ENCODE measurements at places on chromosomes 3 and 15.

DNA sequence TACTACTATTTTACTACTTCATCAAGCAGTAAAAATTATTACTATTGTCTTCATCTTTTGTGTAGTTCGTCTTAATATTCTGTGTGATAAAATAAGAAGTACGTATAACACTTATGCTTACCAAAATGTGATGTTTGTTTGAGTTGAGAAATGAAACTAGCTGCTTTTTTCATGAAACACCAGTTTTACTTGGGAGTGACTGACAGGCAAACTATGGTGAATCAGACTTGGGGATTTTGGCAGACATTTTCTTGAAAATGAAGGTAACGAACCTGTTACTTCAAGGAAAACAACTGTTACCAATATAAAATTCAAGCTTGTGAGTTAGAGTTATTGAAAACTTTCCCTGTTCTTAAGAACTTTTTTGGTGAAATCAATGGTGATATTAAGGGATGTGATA lies 10.3 kb downstream of the U2SURP start:
- no peak for DNase-seq

DNA sequence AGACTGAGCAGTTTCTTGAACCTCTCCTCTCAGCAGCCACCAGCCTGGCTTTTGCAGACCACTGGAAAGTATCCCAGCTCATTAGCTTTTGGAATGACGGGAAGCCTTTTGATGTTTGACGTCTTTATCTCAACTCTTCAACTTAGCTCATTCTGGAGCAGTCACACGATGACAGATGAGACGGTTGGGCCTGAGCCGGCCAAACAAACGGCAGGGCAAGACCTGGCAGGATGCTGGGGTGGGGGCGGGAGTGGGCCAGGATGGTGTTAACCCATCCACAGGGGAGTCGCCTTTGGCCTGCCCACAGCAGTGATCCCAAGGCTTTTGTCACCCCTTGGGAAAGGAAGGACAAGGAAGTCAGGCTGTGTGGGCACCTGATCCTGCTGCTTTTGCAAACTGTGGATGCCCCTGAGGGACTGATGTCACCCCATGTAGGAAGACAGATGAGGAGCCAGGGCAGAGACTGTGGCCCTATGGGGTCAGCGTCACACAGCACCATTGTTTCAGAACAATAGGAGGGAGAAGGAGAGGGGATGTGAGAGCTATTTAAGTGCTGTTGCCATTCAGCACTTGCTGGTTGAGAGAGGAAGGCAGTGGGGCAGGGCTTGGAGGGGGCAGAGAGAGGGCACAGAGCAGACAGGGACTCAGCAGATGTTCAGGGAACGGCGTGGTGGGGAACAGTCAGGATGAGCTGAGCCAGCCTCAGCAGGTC lies 121.9 kb upstream of the CTDSPL start:
- DNase-seq: no peak

- no peak for DNase-seq
These were observed 451 bp downstream of the ONECUT1 start for GRCh38 chr15:52789601-52790168.

DNA sequence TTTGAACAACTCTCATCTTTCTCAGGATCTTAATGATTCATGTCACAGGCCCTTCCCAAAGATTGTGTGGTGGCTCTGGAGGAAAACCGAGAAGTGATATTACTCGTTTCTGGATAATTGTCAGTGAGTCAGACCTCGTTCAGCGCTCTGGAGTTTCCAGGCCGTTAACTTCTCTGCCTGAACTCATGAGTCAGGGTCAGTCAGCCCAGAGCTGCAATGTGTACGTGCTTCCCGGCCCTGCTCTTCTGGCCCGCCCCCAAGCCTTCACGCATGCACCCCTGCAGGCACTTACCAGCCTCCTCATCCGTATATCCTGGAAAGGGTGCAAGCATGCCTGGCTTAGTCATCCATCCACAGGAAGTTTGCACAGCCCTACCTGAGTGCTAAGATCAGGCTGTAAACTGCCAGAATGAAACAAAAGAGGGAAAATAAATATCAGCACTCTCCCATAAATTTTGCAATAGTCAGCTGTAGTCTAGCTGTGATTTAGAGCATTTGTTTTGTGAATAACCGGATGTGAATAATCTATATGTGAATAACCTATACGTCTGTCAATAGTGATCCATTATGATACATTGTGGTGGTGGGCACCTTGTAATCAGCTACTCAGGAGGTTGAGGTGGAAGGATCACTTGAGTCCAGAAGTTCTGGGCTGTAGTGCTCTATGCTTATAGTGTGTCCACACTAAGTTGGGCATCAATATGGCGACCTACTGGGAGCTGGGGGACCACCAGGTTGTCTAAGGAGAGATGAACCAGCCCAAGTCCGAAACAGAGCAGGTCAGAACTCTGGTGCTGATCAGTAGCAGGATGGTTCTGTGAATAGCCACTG lies 35.3 kb upstream of the SEMA4B start:
- no peak for DNase-seq

DNA sequence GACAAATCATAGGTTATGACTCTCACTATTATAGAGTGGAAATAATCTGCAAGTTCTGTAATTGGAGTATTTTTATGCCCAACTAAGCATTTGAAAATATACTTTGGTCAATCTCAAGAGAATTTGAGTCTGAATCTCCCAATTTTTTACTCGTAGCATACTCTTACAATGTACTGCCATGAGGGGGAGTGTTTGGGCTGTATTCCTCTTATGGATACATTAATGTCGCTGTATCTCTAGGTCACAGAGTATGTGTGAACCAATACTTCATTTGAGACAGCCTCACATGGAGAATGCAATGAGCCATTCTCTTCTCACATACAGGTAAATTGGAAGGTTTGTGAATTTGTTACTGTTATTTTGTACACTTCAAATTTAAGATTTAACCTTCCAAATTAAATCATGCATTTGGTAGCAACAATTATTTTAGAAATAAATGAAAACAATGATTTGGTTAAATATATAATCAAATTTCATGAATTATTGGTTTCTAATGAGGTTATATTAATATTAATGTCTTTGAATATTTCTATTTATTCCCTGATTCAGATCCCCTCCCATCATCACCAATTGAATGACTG lies 5.5 kb upstream of the CD200 start:
- peak; percentile 64 for DNase-seq

DNA sequence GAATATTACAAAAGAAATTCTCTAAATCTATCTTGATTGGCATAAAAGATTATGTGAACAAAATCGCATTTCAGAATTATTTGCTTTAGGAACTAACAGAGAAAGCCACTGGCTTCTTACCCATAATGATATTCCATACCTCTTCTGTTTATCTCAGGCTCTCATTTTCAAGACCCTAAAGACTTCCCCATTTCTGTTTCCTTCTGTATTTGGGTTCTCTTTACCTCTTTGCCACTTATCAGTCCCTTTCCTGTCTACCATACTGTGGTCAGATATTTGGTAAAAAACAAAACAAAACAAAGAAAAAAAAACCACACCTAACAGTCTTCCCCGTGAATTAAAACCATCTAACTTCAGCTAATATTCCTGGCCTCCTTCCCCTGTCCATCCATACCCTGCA lies 108.5 kb downstream of the LRRC28 start:
- DNase-seq: no peak

DNA sequence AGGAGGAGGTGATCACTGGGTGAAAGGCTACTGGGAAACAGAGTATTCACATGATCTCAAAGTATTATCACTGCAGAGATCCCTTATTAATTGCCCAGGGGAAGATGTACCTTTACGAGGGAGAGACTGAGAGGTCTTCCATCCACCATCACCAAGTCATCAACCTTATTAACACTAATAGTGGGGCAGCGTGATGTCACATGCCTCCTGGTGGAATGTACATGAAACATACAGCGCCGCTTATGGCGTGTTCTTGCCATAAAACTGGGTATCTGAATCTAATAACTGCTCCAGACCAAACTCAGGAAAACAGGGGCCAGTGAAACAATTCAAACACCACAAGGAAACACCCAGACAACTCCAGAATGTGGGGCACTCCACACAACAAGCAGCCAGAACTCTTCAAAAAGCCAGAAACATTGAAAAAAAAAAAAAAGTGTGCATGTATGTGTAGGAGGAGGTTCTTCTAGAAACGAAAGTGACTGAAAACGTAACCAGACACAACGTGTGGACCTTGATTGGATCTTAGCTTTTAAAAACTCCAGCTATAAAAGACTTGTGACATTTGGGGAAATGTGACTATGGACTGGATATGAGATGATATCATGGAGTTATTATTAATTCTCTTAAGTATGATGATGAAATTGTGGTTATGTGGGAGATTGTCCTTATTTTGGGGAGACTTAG lies 4.6 kb downstream of the STIMATE start:
- DNase-seq: peak; percentile 46

GRCh38 chr15:29670998-29671981 lies 151.0 kb downstream of the TJP1 start:
- DNase-seq: no peak

GRCh38 chr15:94526071-94526689 lies 294.8 kb downstream of the MCTP2 start:
- DNase-seq: no peak

GRCh38 chr15:52308446-52309153 lies 13.0 kb upstream of the MYO5C start:
- no peak for DNase-seq

GRCh38 chr3:15385901-15386653 lies 41.3 kb downstream of the METTL6 start:
- no peak for DNase-seq

DNA sequence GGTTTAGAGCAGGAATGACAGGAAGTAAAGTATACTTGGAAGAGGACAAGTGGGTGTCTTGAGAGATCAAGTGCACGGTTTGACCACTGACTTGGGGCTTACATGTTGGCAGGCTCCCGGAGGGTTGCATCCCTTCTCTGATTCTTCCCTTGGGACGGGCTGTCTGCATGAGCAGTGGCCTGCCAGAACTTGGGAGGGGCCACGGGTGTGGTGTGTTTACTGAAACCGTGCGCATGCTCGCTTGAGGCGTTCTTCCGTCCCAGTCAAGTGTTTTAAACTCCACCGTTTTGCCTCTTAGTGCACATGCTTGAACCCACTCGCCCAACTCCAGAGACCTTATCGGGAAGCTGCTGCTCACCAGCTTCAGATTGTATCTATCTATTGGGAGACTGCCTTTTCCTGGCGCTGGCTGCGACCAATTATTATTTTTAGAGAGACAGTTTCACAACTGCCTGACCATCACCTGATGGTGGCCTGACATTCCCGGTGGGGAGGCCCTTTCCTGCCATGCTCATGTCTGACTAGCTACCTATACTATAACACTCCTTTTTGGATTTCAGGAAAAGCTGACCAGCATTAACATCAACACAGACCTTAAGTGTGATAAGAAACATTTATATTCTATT lies 14.9 kb upstream of the C3orf22 start:
- no peak for DNase-seq

DNA sequence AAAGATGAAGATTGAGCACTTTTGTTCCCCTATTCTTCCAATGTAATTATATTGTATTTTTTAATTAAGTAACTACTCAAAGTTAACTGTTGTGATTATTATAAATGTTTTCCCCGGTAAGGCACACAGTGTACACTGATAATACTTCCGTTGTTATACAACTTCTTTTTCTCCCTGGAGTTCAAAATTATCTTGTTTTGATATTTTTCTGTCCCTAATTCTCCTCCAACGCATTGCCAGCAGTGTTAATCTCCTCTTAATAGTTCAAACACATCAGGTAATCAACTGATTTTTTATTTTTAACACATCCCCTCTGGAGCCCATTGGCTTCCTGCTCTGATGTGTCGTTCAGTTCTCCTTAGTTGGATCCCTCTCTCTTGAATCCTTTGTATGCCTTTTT lies 32.3 kb upstream of the MFSD1 start:
- no peak for DNase-seq

- DNase-seq: no peak
These were observed 168.7 kb downstream of the GREM1 start for GRCh38 chr15:32886459-32886858.

DNA sequence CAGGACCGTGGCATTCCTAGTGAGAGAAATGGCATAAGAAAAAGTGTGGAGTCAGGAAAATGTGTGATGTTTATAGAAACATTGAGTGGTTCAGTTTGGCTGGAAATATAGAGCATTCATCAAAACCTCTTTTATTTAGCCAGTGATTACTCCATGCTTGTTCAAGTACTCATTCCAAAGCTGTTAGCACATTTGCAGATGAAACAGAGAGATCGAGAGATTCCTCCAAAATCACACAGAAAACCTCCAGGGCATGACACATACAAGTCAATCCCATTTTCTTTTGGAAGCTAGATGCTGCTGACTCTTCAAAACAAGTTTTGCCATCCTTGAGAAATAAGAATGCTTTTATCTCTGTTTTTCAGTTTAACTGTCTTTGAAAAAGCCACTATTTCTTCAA lies 11.5 kb upstream of the MB21D2 start:
- no peak for DNase-seq

- DNase-seq: no peak
These were observed 10.6 kb downstream of the TRH start for GRCh38 chr3:129985113-129985512.

DNA sequence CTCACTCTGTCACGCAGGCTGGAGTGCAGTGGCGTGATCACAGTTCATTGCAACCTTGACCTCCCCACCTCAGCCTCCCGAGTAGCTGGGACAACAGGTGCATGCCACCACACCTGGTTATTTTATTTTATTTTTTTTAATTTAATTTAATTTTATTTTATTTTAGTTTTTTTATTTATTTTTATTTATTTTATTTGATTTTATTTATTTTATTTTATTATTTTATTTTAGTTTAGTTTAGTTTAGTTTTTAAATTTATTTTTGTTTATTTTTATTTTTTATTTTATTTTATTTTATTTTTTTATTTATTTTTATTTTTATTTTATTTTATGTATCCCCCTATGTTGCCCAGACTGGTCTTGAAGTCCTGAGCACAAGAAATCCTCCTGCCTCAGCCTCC lies 202.3 kb upstream of the SLCO3A1 start:
- DNase-seq: no peak

GRCh38 chr3:152374262-152374990 lies 105.7 kb downstream of the MBNL1 start:
- no peak for DNase-seq

DNA sequence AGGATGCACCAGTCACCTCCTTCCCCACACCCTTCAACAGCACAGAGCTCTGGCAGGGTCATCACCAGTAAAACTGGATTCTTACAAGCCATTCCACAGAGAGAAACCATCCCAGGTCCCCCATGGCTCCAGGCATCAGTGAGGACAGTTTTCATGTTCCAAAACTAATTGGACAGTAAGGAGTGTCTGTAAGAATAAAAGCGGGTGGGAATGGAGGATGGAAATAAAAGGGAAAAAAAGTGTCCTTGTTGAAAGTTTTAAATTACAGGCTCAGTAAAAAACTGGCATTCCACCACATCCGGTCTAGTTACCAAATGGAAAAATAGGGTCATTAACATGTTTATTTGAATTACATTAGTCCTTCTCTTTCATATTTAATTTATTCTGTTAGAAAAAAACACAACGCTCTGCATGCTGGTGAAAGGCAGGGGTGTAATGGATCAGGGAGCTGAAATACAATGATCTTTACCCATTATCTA lies 117.4 kb downstream of the TIGIT start:
- DNase-seq: no peak

DNA sequence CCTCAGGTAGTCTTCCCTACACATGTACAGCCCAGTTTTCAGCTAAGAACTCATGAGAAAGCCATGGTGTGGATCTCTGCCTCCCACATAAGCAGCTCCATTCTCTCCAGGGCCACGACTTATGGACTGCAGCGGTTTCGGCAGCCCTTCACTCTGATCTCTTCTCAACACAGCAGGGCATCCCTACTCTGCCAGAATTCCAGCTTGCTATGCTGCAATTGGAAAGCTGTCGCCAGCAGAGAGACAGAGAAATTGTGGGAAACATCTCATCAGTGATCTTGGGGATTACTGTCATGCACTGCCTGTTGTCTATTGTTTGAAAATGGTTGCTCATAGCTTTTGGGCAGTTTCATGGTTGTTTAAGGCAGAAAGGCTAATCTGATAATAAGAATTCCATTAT lies 11.9 kb upstream of the BLM start:
- no peak for DNase-seq

All from CD4-positive, alpha-beta T cell treated with Interleukin-4 for 4 hours (primary cell).